ENCODE measurements at places on chromosomes 16 and 17.

DNA sequence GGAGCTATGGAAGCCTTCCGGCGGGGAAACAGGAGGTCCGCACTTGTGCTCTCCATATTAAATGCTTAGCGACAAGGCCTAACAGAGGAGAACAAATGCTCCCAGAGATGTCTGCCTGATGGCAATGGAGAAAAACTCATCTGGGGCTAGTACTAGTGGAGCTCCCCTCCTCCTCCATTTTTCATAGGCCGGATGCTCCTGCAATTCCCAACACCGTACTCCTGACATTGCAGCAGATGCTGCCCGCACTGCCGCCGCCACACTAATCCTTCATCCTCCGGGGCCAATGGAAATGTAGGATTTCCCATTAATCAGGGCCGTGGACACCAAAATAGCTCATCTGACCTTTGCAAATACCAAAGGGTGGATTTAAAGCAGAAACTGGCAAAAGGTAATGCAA lies 27.5 kb downstream of the TOM1L2 start:
- peak; percentile 8 for DNase-seq

GRCh38 chr16:30395155-30395991 lies at the start of gene ZNF48:
Gene ZNF48, plus strand, starts transcription at chr16:30395420. Its CDS starts 375 bp downstream, at chr16:30395795.
- DNase-seq: no peak

- DNase-seq: no peak
Measured at GRCh38 chr17:44279666-44280391, 11.9 kb upstream of the SLC4A1 start.

- no peak for DNase-seq
Measured at GRCh38 chr17:45785480-45786193, 1.5 kb downstream of the CRHR1 start.

GRCh38 chr17:27631411-27631760 lies 398 bp downstream of the LGALS9 start:
- DNase-seq: no peak

- DNase-seq: no peak
Measured at GRCh38 chr17:7916808-7917207, 719 bp upstream of the RNF227 start.

- DNase-seq: no peak
Measured at GRCh38 chr16:27503662-27504061, 46.1 kb downstream of the GTF3C1 start.

- no peak for DNase-seq
Measured at GRCh38 chr17:78488867-78489634, 88.1 kb downstream of the DNAH17 start.
